ENCODE measurements at places on chromosomes 1 and 21.

GRCh38 chr21:16993416-16994038 is 519.3 kb upstream of the CXADR start:
- no peaks in the 10 kb centered on the region for H3K27me3 ChIP-seq
- no peaks in the 10 kb centered on the region for H3K36me3 ChIP-seq
- H3K4me1 ChIP-seq = no peaks in the 10 kb centered on the region
- H3K27ac ChIP-seq = no peak overlapping the region
- H3K4me3 ChIP-seq = no peak overlapping the region

DNA sequence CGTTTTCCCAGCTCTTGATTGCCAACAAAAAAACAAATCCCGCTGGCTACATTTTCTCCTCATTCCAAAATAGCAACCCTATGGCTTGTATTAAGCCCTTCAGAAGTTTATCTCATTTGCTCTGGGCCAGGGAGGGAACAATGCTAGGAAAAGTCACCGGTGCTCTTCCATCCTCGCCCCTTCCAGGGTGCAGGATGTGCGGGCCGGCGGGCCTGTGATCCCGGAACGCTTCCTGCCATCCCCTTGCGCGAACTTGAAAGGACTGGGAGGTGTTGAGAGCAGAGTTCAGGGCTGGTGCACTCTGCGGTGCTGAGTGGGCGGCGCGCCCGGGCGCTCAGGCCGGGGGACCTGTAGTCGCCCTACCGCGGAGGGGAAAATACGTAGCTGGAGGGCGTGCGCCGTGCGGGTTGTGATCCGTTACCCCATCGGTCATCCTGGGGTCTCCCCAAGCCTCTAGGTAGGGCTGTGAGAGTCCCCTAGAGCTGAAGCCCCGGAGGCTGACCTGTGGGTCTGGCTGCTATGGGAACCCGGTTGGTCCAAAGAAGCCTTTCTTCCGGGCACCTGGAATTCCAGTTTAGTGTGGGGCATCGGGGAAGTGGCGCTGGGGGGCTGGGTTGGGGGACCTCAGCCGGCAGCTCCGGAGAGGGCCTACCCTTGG is 13.1 kb downstream of the NR5A2 start:
- no peaks in the 10 kb centered on the region for H3K4me1 ChIP-seq
- no peak overlapping the region for H3K4me3 ChIP-seq
- DNase-seq = no peak
- no peaks in the 10 kb centered on the region for H3K36me3 ChIP-seq

DNA sequence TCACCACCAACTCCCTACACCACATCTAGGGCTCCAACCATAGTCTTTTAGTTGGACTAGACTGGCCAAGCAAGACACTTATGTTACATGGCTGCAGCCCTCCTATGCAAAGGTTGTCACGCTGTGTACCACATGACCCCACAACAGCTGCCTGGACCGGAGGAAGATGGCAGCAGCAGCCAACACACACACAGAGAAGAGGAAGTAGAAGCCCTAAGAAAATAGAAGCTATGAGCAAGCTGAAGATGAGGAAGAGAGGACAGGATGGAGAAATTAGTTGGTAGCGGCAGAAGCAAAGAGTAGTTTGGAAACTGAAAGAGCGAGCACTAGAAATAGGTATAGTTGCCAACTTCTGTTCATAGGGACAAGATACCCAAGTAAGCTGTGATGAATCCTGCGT is 60.8 kb upstream of the RALGPS2 start:
- no peaks in the 10 kb centered on the region for H3K27me3 ChIP-seq
- H3K27ac ChIP-seq = no peak overlapping the region
- H3K36me3 ChIP-seq = no peaks in the 10 kb centered on the region
- H3K4me3 ChIP-seq = no peak overlapping the region

DNA sequence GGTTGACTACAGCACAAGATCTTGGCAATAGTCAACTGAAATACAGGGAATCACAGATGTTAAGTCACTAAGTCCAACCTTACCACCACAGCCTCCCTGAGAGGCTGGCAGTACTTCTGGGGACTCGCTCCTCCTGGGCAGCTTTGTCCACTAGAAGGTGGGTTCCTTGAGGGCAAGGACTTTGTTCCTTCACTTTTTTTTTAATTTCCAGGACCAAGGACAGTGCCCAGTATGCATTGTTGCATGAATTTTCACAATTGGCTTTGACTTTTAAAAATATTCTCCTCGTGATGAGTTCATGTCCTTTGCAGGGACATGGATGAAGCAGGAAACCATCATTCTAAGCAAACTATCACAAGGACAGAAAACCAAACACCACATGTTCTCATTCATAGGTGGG is 96.7 kb upstream of the IGSF21 start:
- no peaks in the 10 kb centered on the region for H3K36me3 ChIP-seq
- H3K4me1 ChIP-seq = no peaks in the 10 kb centered on the region
- H3K27me3 ChIP-seq = peaks cover 7% of the 10 kb centered on the region
- H3K27ac ChIP-seq = no peak overlapping the region
- DNase-seq = no peak

GRCh38 chr1:2212532-2213491 is 15.3 kb upstream of the SKI start:
- DNase-seq = peak; percentile 96
- H3K27me3 ChIP-seq = 0 out of 2 replicates have a peak, but pooled peaks cover 3% of the 10 kb centered on the region
- H3K27ac ChIP-seq = peak overlapping the region; percentile 59
- H3K36me3 ChIP-seq = no peaks in the 10 kb centered on the region

GRCh38 chr1:157842939-157843338 is 1.3 kb upstream of the CD5L start:
- no peak overlapping the region for H3K4me3 ChIP-seq
- no peak overlapping the region for H3K27ac ChIP-seq
- no peaks in the 10 kb centered on the region for H3K36me3 ChIP-seq
- H3K4me1 ChIP-seq = no peaks in the 10 kb centered on the region
- DNase-seq = no peak

- no peaks in the 10 kb centered on the region for H3K36me3 ChIP-seq
- H3K4me3 ChIP-seq = no peak overlapping the region
- H3K27ac ChIP-seq = no peak overlapping the region
- no peak for DNase-seq
Observed at GRCh38 chr1:184020855-184021254, 16.7 kb downstream of the COLGALT2 start.

DNA sequence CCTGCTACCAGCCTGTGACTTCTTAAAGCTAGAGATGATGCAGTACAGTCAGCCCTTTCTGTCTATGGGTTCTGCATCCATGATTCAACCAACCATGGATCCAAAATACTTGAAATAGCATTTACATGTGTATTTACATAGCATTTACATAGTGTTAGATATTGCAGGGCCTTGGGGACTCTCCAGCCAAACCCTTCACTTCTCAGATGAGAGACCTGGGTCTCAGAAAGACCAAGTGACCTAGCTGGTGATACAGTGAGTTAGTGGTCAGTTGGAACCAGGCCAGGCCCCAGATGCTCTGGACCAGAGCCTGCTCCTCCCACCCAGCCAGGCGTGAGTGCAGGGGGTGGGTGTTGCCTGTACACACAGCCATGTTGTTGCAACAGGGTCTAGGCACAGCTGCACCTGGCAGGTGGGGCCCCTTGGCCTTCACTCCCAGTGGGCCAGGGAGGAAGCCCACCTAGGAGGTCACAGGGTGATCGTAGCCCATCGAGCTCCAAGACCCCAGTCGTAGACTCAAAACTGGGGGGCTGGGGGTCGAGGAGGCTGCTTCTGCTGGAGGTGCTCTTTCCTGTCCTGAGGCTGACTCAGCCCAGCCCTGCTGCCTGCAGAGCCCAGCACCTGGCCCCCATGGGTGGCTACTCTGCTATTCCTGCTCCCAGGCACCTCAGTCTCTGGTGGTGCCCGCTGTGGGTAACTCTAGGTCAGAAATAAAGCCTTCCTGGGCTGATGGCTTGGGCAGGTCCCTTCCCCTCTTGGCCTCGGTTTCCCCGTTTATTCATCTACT is 7.7 kb downstream of the TMEM61 start:
- peak; percentile 29 for DNase-seq
- H3K36me3 ChIP-seq = no peaks in the 10 kb centered on the region
- H3K4me1 ChIP-seq = peaks cover 5% of the 10 kb centered on the region
- no peak overlapping the region for H3K27ac ChIP-seq
- 0 out of 2 replicates have a peak, but pooled peaks cover 3% of the 10 kb centered on the region for H3K27me3 ChIP-seq
- H3K4me3 ChIP-seq = no peak overlapping the region

- H3K27me3 ChIP-seq = no peaks in the 10 kb centered on the region
- DNase-seq = no peak
- peaks cover 9% of the 10 kb centered on the region for H3K4me1 ChIP-seq
- no peak overlapping the region for H3K4me3 ChIP-seq
Observed at GRCh38 chr1:39969531-39970270, 14.8 kb downstream of the MFSD2A start.

Data from SJCRH30 (cell line).